ENCODE measurements at places on chromosomes 1 and 21. TPM values are rescaled to one million over a fixed set of nuclear protein-coding genes. Genes with fewer than 3 reads are reported as not detected.
A peak's percentile ranks its signal among the peaks of the same experiment; 100 is the strongest.

DNA sequence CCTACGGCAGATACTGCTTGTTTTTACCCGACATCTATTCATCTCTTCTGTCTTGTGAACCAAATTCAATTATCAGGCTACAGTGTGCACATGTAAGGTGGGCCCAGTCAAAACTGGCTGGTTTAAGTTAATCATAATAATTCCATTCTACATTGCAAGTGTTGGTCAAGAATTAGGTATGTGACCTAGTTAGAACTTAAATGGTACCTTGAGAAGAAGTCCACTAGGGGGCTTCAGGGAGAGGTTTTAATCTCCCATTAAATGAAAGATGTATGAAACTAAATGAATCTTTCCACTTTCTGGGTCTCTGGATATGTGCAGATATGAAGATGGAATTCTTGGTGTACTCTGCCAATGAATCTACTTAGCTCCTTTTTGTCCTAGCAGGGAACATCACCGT lies 187.1 kb downstream of the CDC42BPA start:
- H3K4me3 ChIP-seq, result no peak overlapping the region
- peaks cover 18% of the 10 kb centered on the region for H3K27me3 ChIP-seq
- H3K27ac ChIP-seq, result no peak overlapping the region
- DNase-seq, result no peak
- H3K4me1 ChIP-seq, result no peaks in the 10 kb centered on the region

- H3K4me1 ChIP-seq, result no peaks in the 10 kb centered on the region
- no peak overlapping the region for H3K4me3 ChIP-seq
- no peaks in the 10 kb centered on the region for H3K36me3 ChIP-seq
- no peak for DNase-seq
Observed at GRCh38 chr1:152888126-152888525, 10.0 kb downstream of the SMCP start.

DNA sequence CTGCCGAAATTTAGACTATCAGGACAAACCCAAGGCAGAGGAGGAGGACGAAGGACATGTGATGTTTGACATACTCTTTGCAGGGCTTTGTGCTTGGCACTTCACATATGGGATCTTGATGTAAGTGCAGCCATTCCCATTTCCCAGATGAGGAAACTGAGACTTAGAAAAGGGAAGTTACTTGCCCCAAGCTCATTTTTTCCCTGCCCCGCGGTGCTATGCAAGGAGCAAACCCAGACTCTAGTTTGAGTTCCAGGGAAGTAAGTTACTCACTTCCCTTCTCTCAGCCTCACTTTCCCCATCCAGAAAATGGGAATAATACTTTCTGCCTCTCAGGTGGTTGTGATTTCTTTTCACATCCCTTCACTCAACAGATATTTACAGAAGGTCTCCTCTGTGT lies 4.5 kb upstream of the FOXO6 start:
- no peak for DNase-seq
- H3K27me3 ChIP-seq, result peaks cover 27% of the 10 kb centered on the region
- H3K27ac ChIP-seq, result no peak overlapping the region
- no peaks in the 10 kb centered on the region for H3K36me3 ChIP-seq
- peaks cover 14% of the 10 kb centered on the region for H3K4me1 ChIP-seq

DNA sequence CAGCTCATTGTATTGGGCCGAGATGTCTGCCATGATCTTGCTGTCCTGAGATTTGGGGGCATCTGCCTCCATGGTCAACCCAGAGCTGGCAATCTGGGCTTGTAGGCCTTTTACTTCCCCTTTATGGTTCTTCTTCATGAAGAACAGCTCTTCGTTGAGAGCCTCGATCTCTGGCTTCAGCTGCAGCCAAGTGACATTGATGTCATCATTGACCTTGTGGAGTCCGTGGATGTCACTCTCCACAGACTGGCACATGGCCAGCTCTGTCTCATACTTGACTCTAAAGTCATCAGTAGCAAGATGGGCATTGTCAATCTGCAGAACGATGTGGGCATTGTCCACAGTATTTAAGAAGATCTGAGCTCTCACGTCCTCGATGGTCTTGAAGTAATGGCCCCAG lies 29.2 kb downstream of the RAP1A start:
- no peaks in the 10 kb centered on the region for H3K27me3 ChIP-seq
- no peaks in the 10 kb centered on the region for H3K36me3 ChIP-seq
- no peak for DNase-seq
- H3K4me1 ChIP-seq, result peaks cover 55% of the 10 kb centered on the region
- H3K4me3 ChIP-seq, result no peak overlapping the region

DNA sequence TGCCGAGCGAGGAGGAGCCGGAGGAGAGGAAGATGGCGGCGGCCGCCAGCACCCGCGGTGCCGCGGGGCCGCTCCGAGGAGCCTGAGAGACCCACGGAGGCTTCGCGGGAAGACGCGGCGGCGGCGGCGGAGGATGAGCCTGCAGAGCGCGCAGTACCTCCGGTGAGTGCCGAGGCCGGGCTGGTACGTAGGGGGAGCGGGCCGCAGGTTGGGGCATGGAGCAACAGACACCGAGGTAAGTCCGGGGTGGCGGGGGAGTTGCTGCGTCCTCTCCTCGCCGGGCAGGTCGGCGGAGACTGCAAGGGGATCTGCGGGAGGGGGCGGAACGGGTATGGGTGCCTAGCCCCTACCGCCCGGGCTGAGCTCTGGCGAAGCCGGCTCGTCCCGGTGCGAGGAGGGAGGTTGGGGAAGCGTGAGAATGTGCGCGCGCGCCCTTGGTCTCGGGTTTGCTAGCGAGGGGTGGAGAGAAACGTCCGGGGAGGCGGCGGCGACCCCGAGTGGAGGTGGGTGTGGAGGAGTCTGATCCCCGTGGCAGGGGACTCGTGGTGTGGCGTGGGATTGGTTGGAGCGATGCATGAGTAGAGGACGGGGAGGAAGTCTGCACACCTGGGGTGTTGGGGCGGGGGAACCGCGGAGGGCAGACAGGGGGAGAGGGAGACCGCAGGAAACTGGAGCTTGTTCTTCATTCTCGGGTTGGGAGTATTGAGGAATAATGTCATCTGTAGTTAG lies at the start of gene SMG7:
Gene SMG7, plus strand, starts transcription at position 12 of the 729 bp plus-strand sequence. Its CDS starts 122 bp downstream, at position 134.
- H3K27ac ChIP-seq, result peak within 1 kb of the TSS; percentile 99
- H3K4me1 ChIP-seq, result peaks cover 23% of the 10 kb centered on the region
- H3K36me3 ChIP-seq, result peaks cover 9% of the 10 kb centered on the region
- peak within 1 kb of the TSS; percentile 95 for H3K4me3 ChIP-seq

GRCh38 chr1:96538111-96538641 lies 183.4 kb upstream of the PTBP2 start:
- no peaks in the 10 kb centered on the region for H3K4me1 ChIP-seq
- H3K27me3 ChIP-seq, result no peaks in the 10 kb centered on the region
- no peak overlapping the region for H3K4me3 ChIP-seq
- no peaks in the 10 kb centered on the region for H3K36me3 ChIP-seq
- no peak for DNase-seq

GRCh38 chr1:19007491-19008441 lies 51.3 kb upstream of the IFFO2 start:
- H3K36me3 ChIP-seq, result no peaks in the 10 kb centered on the region
- no peak for DNase-seq
- peaks cover 33% of the 10 kb centered on the region for H3K27me3 ChIP-seq
- no peak overlapping the region for H3K4me3 ChIP-seq

DNA sequence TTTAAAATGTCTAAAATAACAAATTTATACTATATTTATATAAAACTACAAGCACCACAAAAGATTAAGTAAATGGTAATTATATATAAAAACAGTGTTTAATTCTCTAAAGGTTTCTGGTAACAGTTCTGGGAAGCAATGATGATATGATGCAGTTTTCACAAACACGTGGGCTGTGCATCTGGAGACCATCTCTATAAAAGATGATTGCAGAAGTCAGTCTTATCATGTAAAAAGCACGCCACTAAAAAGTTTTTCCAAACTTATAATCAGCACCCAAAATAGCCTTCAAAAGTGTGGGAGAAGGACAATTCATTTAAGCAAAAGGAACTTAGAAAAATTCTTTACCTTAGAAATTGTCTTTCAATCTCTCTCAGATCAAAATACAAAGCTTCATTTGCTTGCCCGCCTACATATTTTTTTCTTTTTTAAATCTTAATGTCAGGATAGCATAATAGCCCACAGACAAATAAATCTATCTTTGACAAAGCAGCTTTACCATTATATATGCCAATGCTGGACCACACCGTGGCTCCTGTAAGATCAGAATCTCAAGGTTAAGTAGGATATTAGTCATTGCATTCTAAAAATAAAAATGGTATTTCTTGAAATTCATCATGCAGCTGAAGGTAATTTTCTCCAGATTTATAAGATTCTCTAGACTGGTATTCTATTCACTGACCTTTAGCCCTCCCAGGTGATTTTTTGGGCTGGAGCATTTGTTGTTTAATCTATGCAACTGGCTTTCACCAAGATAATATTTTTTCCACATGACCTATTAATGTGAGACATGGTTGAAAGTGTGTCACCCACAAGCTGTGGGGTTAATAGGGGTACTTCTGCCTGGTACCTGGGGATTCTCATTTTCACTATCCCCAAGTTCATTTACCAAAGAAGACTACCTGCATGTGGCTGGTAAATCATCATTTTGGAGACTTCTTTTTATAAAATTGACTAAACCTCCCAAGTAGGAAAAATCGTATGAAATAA lies 189.6 kb upstream of the ST6GALNAC5 start:
- H3K27me3 ChIP-seq, result no peaks in the 10 kb centered on the region
- DNase-seq, result no peak
- H3K4me1 ChIP-seq, result no peaks in the 10 kb centered on the region
- no peak overlapping the region for H3K27ac ChIP-seq
- no peaks in the 10 kb centered on the region for H3K36me3 ChIP-seq

- no peak overlapping the region for H3K27ac ChIP-seq
- no peaks in the 10 kb centered on the region for H3K36me3 ChIP-seq
- H3K4me1 ChIP-seq, result no peaks in the 10 kb centered on the region
Observed at GRCh38 chr1:64337475-64337874, 132.5 kb upstream of the CACHD1 start.

Gene AP4B1
- 40.4 TPM for total RNA-seq

Gene SYPL2
- not detected for total RNA-seq

Gene SLC35D1
- 28.2 TPM for total RNA-seq

Gene CFAP107
- total RNA-seq, result not detected

Gene SELP
- not detected for total RNA-seq

Gene SUSD4
- not detected for total RNA-seq

Gene KCNE1
- 4.7 TPM for total RNA-seq
